Fibroblast of skin of scalp (primary cell): ENCODE measurements at places on chromosomes 6 and 20.

DNA sequence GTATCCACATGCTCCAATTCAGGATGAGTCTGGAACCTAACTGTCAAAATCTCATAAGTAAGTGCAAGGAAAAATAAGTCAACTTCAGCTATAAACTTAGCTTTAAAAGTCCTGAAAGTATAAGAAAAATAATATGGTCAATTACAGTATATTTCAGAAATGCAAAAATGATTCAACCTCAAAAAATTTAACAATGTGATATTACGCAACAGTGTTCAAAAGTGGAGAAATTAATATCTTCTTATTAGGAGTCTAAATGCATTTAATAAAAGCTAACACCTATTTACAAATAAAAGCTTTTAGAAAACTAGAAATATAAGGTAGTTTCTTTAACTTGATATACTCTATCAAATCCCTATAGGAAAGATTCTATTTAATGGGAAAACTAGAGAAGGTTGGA lies 111.2 kb upstream of the OPRM1 start:
- DNase-seq: no peak

DNA sequence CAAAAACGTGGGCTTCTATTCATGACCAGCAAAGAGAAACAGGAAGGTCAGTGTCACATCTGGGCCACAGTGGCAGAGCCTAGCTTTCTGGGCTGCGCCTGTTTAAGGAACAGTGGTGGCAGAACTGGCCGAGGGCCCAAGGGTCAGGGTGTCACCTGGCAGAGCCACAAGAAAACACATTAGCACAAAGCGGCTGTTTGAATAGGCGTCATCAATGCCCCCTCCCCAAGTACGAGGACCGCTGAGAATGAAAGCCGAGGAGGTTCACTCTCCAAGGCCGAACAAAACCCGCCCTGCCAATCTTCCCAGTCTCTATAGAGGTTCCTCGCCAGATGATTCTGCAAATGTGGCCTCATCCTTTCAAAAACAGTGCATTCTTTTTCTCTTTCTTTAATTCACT lies 125.2 kb upstream of the TRAF3IP2 start:
- DNase-seq: no peak

- DNase-seq: no peak
Measured at GRCh38 chr6:395432-396125, 4.0 kb downstream of the IRF4 start.

DNA sequence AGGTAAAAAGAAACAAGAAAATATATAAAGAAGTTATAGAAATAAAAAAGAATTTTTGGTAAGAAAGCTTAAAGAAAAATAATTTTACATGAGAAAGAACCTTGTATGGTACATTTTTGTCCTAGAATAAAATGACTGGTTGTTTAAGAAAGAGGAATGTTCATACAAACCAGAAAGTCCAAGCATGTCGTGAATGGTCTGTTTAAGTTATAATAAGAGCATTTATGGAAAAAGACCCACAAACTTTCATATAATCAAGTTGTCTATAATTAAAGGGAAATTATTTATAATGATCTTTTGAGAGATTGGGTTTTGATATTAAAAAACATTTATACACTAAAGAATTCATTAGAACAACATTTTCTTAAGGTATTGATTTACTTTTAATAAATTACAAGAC lies 27.8 kb upstream of the FAM110A start:
- DNase-seq: no peak

- no peak for DNase-seq
Measured at GRCh38 chr20:33576432-33577125, 85.5 kb upstream of the C20orf144 start.

GRCh38 chr20:13625304-13625979 lies 13.3 kb downstream of the TASP1 start:
- no peak for DNase-seq
